ENCODE measurements at places on chromosomes 16 and 17.

DNA sequence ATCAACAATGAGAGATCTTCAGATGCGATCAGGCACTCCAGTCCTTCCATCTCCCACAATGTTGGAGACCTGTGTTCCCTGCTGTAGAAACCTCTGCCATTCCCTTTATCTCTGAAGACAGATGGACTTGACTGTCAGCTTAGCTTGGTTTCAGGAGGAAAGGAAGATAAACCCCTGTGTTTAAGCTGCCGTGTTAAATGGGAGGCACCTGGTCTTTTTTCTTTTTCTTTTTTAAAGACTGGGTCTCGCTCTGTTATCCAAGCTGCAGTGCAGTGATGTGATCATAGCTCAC is 63.1 kb downstream of the USP22 start:
- DNase-seq, result no peak

DNA sequence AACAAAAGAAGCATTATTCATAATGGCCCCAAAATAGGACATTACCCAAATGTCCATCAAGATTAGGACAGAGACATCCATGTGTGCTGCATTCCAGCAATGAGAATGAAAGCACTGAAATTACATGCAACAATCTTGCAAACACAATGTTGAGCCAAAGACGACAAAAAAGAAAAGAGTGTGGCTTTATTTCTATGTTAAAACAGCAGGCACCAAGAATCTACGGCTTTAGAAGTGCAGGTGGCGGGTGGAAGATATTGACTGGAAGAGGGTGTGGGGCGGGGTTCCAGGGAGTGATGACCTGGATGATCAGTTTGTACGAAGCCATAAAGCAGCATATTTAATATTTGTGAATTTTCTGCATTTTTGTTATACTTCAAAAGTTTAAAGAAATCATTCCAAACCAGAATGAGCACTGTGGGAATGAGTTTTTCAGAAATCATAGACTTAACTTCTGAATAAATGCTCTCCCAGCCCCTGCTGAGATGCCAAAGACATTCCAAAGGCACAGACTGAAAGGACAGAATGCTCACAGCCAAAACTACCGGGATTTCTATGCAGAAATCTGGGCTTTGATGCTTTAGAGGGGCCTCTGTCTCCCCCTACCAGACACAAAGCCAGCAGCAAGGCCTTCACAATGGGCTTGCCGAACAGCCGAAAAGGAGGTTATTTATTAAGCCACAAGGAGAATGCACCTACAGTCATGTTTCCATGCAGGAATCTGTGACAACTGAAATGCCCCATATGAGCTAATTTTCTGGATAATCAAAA is 361.6 kb downstream of the GRIN2A start:
- no peak for DNase-seq

- DNase-seq, result no peak
Observed at GRCh38 chr17:71437166-71437565, 683.7 kb upstream of the SOX9 start.

GRCh38 chr17:76095943-76096342 is 7.6 kb downstream of the EXOC7 start:
- DNase-seq, result no peak

DNA sequence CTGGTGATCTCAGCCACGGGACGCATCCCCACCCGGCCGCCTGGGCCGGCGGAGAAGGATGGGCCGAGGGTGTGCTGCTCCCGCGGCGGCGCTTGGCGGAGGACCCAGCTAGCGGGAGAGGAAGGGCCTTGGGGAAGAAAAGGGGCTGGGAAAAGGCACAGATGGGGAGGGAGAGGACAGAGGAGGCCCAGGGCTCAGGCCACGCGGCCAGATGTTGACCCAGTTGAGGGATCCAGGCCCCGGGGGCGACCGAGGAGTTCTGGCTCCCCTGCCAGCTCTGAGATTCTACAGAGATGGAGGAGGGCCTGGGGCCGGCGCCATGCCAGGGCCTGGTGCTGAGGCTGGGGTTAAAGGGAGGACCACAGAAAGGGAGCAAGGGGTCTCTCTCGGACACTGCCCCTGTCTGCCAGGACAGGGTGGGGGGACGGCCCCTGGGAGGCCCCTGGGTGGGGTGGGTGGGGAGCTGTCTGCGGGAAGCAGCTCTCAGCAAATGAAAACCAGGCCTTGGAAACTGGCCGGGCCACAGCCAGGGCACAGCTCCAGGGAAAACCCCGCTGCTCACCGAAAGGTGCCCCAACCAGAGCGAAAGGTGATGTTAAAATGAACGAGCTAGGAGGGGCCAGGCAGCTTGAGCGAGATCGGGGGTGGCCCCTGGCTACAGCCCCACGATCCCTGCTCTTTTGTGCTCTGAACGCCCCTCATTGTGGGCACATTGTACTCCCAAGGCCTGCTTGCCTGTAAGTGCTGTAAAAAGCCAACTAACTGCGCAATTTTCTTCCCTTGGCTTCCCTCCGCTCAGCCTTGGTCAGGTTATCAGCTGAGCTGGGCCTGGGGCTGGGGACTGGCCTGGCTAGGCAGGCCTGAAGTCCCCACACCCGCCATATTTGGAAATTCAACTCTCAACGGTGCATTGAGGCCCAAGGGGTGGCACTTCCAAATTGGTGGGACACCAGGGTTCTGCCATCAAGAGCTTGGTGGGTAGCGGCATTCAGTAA is 191.4 kb downstream of the ZNF423 start:
- DNase-seq, result no peak

DNA sequence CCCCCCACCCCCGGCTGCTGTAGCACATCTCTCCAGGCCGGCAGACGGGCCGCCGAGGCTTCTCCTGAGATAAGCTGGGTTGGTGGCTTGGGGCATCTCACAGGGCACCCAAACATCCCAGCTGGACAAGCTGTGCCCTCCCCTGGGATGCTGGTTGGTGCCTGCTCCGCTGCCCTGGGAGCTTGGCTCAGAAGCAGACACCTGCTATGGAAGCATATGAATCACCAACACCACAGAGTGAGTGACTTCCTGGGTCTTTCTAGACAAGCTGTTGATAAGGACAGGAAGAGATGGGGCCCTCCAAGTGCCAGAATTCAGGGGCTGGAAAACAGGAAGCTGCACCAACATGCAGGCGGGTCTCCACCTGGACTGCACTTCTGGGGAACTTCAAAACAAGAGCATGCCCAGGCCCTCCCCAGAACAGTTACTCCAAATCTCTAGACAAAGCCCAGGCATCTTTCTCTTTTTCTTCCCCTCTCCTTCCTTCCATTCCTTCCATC is 13.7 kb downstream of the C16orf95 start:
- no peak for DNase-seq

GRCh38 chr17:8227238-8227581 is 16.8 kb upstream of the AURKB start:
- DNase-seq, result no peak

GRCh38 chr17:16926571-16927451 is 45.1 kb downstream of the TNFRSF13B start:
- no peak for DNase-seq

GRCh38 chr17:66573078-66573477 is 261.8 kb upstream of the CACNG5 start:
- DNase-seq, result no peak

DNA sequence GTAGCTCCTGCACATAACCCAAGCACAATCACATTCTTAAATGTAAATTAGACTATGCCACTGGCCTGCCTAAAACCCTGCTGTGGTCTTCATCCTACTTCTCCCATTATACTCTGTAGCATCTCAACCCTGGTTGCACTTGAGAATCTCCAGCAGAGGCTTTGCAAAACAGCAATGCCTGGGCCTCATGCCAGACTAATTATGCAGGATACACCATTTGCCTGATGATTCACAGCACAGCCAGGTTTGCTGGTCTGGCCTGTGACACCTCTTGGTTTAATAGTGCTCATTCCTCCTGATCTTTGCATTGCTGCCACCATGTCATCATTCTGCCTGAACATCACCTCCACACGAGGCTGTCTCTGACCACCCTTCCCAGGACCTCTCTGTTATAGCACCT is 491.9 kb upstream of the TOM1L1 start:
- no peak for DNase-seq

- DNase-seq, result no peak
Observed at GRCh38 chr17:48513666-48514455, 16.9 kb downstream of the HOXB1 start.

DNA sequence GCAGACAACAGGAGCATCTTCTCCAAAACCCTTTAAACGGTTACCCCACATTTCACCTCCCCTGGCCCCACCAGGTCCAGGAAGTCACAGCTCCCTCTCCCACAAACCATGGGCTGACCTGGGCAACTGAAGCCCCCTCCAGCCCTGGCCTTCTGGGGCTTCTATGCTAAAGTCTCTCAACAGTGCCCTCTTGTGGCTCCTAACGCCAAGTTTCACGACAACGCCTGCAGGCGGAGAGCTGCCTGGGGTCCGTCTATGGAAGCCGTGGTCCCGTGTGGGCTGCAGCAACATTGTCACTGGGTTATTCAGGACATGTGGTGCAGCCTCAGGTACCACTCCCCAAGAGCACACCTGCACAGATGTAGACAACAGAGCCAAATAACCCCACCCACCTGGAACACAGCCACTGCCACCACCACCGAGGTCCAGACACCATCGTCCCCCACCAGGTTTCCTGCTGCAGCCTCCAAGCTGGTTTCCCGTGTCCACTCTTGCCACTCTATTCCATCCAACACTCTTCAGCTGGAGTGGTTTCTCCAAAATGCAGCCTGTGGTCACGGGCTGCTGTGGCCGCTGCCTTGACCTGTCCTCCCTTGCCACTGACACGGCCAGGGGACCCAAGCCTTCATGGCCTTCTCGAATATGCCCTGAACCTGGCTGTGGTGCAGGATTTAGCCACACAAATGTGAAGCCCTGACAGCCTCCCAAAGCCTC is 19.1 kb downstream of the C16orf95 start:
- DNase-seq, result no peak

- no peak for DNase-seq
Observed at GRCh38 chr17:73743518-73744201, 99.4 kb upstream of the SDK2 start.

GRCh38 chr16:53922807-53923571 is 219.0 kb downstream of the FTO start:
- DNase-seq, result no peak

DNA sequence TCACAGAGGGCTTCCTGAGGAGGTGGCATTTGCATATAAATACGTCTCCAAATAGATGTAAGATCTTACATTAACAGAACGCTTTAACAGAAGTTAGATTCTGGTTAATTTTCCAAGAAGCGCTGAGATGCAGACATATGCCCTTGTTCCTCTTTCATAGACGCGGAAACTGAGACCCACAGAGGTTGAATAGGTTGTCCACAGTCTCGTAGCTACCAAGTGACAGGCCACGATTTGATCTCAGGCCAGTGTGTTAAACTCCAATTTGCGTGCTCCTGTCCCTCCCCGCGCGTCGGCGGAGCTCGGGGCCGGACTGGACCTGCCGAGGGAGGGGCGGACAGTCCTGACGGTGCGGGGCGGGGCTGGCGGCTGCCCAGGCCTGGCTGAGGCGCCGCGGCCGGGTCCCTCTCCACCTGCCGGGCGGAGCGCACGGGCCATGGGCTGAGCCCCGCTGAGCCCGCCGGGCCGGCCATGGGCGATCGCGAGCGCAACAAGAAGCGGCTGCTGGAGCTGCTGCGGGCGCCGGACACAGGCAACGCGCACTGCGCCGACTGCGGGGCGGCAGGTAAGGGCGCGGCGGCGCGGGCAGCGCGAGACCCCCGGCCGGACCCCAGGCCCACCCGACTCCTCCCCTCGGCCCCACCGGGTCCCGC is at the start of gene ADAP2:
ADAP2 (plus strand) TSS at position 402 of the 653 bp plus-strand sequence; CDS start at position 472, 70 bp downstream.
- no peak for DNase-seq

DNA sequence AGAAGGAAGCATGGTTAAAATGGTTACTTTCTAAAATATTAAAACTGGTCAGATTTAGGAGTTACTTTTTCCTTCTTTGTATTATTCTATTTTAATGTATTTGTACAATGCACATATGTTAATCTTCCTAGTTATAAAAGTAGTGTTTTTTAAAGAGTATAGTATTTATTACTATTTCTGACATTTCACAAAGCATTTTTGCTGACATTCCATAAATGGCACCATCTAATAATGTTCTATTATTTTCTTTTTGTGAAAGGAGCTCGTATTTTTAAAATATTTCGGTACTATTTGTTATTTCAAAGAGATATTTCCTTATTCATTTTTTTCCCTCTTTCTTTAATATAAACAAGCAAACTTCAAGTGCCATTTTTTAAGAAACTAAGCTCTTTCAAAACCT is 47.5 kb upstream of the GSG1L start:
- DNase-seq, result no peak

DNA sequence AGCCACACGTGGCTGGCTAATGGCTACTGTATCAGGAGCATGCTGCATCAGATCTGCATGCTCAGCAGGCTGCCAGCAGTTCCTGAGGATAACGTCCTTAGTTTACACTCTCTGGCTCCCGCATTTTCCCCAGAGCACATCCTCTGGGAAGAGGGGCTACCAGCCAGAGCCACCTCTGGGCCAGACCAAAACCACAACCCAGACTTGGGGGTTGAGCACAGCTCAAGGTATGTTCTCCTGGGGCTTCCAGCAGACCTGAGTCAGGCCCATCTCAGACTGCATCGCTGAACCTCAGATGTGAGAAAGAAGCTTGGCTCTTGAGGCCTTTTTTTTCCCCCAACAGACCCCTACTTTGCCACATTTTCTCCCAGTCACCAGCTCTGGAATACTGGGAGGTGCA is 23.7 kb upstream of the WSCD1 start:
- no peak for DNase-seq

- no peak for DNase-seq
Observed at GRCh38 chr17:16106161-16106891, 106.7 kb downstream of the TTC19 start.

GRCh38 chr17:72761431-72761830 is 331.1 kb downstream of the SLC39A11 start:
- DNase-seq, result no peak

DNA sequence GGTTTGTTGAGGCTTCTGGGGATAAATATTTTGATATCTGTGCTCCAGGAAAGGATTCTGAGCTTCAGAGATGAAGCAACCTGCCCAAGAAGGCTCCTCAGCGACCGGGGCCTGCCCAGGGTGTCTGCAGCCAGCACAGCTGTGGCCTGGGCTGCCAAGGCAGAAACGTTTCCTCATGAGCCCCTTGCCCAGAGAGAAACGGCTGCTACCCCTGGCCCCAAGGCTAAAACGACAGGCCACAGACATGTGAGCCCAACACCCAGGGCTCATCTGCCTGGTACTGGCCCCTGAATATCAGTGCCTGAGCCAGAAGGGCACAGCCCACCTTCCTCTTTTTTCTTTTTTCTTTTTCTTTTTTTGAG is 45.4 kb upstream of the RASD1 start:
- DNase-seq, result no peak

GRCh38 chr17:40551879-40552768 is 13.1 kb downstream of the CCR7 start:
- DNase-seq, result no peak

- DNase-seq, result no peak
Observed at GRCh38 chr16:2056681-2057407, 9.1 kb downstream of the TSC2 start.

DNA sequence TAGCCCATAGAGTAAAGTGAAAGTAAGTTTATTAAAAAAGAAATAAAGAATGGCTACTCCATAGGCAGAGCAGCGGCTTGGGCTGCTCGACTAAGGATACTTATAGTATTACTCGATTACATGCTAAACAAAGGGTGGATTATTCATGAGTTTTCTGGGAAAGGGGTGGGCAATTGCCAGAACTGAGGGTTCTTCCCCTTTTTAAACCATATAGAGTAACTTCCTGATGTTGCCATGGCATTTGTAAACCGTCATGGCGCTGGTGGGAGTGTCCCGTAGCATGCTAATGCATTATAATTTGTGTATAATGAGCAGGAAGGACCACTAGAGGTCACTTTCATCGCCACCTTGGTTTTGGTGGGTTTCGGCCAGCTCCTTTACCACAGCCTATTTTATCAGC is 13.3 kb upstream of the GAS7 start:
- DNase-seq, result no peak

GRCh38 chr17:58148609-58149008 is 425 bp downstream of the OR4D1 start:
- no peak for DNase-seq
